Smooth muscle cell of the brain vasculature (primary cell): ENCODE measurements at places on chromosomes 1 and 21.

DNA sequence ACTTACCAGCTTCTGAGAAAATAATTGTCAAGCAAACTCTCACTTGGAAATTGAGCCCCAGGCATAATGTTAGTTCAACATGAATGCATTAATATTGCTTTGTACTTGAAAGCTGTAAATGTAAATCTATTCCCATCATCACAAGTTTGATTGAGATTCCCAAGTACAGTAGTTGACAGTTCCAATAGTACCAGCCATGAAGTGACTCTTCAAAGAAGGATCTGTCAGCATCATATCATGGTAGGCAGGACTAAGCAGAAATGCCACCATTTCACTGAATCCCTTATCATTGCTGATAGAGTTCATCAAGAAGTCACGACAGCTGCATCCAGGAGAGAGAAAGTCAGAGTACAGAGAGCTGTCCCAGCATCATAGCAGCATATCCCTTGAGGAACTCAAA lies 348.7 kb downstream of the OMA1 start:
- no peak for DNase-seq

- DNase-seq = no peak
These were observed 46.6 kb upstream of the MAB21L3 start for GRCh38 chr1:116064616-116065015.

GRCh38 chr1:160761886-160762285 lies 22.8 kb downstream of the SLAMF7 start:
- DNase-seq = no peak

- DNase-seq = no peak
These were observed 39.2 kb downstream of the MAPKAPK2 start for GRCh38 chr1:206723805-206724472.
